Stimulated activated CD4-positive, alpha-beta T cell treated with anti-CD3 and anti-CD28 coated beads, Interleukin-15, amount 100 ng/mL, for 1 hour (primary cell): ENCODE measurements at places on chromosomes 1 and 21.
A peak's percentile ranks its signal among the peaks of the same experiment; 100 is the strongest.

DNA sequence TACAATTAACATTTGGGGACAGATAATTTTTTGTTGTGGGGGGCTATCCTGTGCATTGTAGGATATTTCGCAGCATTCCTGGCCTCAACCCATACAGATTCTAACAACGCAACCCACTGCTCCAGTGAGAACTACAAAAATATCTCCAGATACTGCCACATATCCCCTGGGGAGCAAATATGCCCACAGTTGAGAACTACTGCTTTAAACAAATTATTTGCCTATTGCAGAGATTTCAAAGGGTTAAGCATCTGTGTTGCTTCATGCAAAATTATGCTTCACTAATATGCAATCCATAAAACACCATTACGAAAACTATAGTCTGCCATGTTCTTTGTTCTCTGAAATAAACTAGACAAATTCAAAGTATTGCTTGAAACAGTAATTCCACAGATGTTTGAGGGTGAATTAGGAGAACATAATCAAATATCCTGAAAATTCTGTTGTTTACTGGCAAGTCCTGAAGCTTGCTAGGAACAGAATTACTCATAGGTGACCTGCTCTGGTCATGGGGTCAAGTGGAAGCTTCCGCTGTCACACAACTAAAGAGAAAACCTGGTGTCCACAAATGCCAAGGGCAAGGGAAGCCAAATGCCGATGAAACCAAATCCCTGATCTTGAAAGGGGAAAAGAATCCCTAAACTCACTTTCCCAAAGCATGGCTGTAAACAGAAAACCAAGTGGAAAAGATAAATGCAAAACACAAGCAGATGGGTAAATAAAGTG, 149.4 kb downstream of the RERE start:
- no peak for DNase-seq

- DNase-seq: no peak
These were observed 18.4 kb upstream of the JAK1 start for GRCh38 chr1:64984737-64985136.

GRCh38 chr1:22717037-22717760, 6.6 kb downstream of the EPHB2 start:
- no peak for DNase-seq

DNA sequence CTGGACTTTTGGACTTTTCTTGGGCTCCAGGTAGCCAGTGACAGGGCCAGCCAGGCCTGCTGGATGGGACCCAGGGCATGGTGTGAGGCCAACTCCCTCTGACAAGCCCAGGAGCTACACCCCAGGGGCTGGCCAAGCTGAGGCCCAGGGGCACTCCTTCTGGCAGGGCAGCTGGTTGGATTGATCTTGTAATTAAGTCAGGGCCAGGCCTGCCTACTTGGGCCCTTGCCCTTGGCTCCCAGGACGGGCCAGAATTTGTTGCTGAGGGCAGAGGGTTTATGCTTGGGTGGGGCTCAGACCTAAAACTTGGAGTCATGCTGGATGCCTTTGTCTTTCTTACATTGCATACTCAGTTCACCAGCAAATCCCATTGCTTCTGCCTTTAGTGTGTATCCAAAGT, 20.7 kb downstream of the KCNA2 start:
- no peak for DNase-seq

DNA sequence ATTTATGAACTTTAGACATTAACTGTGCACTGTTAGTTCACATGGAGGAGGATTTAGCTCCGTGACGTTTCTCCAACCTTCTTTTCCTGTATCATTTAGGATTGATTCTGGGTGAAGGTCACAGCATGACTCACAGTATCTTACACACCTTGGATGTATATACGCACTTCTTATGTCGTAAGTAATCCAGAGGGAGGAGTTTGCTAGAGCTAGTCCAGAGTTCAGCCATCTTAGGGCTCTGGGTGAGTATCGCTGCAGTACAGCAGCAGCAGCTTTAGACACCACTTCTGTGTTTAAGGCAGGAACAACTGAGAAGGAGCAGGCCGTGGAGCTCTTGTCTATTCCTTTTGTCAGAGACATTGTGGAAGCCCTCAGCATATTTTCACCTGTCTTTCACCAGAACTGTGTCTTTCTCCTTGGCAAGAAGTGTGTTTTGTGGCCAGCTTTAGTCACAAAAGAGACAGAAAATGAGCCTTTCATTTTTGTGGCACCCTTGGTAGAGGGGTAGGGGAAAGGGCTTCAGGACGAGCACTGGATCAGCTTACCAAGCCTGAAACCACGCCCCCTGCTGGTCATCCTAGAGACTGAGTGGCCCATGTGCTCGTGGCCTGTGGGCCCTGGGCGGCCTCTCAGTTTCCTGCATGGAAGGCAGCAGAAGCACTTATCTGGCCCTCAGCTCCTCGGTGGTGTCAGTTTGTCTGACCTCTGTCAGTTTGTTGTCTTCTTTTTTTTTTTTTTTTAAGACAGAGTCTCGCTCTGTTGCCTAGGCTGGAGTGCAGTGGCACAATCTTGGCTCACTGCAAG, 64.0 kb downstream of the ADARB1 start:
- DNase-seq: peak; percentile 47

- DNase-seq: peak; percentile 43
These were observed 9.1 kb upstream of the SYTL1 start for GRCh38 chr1:27332536-27333281.

- no peak for DNase-seq
These were observed 27.8 kb upstream of the RNF187 start for GRCh38 chr1:228459091-228459993.

- no peak for DNase-seq
These were observed 3.2 kb upstream of the IBA57 start for GRCh38 chr1:228162286-228163006.

GRCh38 chr1:54510715-54511270, 37.2 kb upstream of the ACOT11 start:
- no peak for DNase-seq

DNA sequence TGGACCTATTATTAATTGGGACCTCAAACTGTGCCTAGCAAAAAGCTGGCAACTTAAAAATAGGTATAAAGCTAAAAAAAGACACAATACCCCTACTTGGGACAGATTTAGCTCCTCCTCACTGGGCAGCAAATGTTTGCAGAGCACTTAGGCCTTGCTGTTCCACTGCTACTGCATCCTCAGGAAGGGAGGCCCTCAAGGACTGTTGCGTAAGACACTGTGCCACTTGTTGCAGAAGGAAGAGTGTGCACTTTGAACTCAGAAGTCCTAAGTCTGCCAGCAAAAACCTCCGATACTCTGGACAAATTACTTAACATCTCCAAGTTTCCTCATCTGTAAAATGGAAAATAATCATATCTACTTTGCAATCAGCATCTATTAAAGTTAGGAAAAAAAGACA, 322.9 kb downstream of the BARHL2 start:
- DNase-seq: no peak

DNA sequence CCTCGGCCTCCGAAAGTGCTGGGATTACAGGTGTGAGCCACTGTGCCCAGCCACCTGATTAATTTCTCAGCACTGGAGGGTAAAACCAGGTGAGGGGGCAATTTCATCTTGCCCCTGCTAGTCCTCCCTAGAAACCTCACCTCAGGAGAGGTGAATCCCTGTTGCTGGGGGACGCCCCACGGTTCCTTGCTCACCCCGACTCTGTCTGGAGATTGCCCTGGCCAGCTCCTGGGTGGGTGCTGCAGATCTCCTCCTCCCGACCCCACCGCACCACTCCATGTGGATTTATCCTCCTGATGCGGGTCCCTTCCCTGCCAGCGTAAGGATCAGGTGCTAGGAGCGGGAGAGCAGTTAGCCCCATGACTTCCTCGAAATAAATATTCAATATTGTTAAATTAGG, 34.9 kb downstream of the PDPN start:
- DNase-seq: no peak

DNA sequence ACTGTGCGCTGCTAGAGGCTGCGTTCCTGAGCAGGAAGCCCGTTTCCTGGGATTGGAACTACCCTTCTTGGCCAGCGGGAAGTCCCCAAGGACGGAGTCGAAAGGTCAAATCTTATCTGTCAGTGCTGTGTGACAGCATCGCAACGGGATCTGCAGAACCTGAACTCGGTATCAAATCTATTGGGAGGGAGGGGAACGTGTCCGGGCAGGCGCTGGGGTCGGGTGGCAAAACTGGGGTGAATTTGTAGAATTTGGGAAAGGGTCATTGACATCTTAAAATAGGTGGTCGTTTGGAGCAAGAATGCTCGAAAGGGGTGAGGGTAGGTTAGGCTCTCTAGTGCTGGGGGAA, 725 bp upstream of the ARPC5 start:
- no peak for DNase-seq

DNA sequence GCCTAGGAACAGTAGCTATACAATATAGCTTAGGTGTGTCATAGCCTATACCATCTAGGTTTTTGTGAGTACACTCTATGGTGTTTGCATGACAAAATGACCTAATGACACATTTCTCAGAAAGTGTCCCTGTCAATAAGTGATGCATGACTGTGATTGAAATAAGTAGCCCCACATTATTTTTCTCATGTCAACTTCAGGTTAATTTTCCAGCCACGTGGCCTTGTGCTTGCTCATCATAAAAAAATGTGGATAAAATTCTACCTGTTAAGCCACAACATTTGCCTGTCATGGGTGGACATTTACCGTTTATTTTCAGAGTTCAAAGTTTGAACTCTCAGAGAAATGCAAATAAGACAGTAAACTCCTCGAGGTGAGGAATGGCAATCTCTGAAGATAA, 5.5 kb downstream of the DISC1 start:
- DNase-seq: no peak

DNA sequence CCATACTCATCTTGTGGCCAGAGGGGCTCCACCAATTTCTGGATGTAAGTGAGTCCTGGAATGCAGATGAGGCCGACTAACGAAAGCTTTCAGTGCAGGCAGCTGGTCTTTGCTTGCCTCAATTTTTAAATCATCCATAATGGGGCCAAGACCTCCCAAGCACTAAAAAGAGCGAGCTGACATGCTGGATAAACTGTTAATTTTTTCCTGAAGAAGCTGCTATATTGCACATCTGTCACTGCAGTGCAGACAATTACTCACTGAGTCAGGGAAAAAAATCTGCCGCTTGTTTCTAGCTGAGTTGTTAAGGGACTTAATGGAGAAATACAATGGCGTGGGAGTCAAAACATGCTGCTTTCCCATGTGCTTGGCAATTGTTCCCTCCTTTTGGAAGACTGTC, 205.5 kb downstream of the GPATCH2 start:
- no peak for DNase-seq

GRCh38 chr1:8962812-8963530, 17.3 kb downstream of the CA6 start:
- DNase-seq: no peak

DNA sequence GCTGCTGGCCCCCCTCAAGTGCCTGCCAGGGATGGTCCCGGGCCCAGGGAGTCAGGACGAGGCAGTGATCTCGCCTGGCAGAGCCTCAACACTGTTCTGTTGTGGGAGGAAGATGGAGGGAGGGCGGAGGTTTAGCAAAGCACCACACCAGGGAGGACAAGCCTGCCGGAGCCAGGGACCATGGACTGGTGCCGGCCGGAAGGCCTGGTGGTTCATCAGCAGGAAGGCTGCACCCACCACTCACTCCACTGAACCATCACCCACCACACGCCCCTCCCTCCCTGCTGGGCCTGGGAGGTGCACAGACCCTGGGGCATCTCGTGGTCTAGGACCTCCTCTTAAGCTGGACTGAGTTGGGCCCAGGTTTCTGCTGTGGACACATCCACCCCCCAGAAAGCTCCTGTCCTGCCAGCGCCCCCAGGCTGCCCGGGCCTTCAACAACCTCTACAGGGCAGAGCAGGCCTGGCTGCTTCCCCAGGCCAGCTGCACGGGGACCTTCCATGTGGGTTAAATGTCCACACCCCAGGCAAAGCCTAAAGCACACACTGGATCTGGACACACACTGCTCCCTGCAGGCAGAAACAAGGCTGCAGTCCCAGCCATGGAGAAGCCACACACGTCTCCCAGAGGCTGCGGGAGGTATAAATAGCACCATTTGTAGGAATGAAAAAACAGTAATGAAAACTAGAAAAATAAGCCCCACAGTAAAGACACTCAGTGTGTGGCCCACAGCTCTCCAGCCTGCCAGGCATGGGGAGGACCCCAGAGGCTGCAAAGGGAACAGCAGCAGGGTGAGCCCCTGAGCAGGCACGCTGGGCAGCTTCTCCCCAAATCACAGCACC, 10.4 kb upstream of the TMEM240 start:
- no peak for DNase-seq

GRCh38 chr1:41640756-41641474, 156.4 kb upstream of the EDN2 start:
- no peak for DNase-seq

- no peak for DNase-seq
These were observed 414.0 kb upstream of the KAZN start for GRCh38 chr1:14184454-14184853.

DNA sequence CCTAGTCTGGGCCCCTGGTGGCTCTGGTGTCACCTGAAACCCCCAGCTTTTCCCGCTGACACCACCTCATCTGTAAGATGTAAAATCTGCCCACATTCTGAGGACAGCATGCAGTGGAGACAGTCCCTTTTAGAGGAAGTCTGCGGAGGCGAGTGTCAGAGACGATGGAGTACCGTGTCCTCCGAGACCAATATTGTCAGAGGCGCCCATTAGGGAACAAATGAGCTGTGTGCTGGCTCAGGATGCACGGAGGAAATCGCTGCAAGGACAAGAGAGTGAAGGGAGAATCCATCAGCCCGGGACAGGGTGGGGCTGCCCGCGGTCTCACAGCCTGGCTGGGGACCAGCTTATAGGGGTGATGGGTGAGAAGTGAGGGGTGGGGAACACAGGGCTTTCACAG, 214.8 kb downstream of the MATN1 start:
- DNase-seq: no peak

GRCh38 chr21:42287193-42288083, 27.8 kb downstream of the TFF3 start:
- DNase-seq: no peak

DNA sequence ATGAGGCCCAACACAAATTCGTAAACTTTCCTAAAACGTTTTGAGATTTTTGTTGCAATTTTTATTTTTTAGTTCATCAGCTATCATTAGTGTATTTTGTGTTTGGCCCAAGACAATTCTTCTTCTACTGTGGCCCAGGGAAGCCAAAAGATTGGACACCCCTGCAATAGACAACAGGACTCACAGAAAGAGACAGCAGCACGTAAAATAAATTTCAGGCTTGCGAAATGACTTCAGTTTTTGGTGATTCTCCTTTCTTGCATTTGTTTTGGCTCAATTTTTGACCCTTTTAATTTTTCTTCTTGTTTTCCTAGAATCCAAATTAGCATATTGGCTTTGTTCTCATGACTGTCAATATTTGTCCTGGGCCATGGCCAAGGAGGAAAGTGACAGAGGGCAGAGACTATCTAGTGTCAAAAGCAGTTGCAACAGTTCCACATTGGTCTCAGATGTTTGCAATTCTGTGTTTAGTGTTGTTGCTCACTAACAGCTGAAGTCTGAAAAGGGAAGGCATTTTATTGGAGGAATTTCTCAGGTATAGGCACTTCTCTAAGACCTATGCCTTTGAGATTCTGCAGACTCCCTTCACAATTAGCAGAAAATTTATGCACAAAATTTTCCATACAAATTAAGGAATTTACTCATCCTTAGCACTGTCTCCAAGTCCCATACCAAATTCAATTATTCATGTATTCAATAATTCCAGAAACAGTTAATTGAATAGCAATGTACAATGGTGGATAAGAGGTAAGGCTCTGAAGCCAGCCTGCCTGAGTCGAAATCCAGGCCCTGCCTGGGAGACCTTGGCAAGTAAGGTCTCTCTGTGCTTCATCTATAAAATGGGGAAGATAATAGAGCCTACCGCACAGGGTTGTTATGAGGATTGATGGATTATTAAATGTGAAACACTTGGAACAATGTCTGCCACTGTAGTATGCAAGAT, 160.9 kb upstream of the IVNS1ABP start:
- DNase-seq: no peak

- DNase-seq: no peak
These were observed 25.5 kb upstream of the ZC3H12A start for GRCh38 chr1:37448691-37449417.
